ENCODE measurements at places on chromosomes 2 and 18.

- no peak for DNase-seq
Measured at GRCh38 chr18:80210312-80211083, 36.8 kb downstream of the PARD6G start.

DNA sequence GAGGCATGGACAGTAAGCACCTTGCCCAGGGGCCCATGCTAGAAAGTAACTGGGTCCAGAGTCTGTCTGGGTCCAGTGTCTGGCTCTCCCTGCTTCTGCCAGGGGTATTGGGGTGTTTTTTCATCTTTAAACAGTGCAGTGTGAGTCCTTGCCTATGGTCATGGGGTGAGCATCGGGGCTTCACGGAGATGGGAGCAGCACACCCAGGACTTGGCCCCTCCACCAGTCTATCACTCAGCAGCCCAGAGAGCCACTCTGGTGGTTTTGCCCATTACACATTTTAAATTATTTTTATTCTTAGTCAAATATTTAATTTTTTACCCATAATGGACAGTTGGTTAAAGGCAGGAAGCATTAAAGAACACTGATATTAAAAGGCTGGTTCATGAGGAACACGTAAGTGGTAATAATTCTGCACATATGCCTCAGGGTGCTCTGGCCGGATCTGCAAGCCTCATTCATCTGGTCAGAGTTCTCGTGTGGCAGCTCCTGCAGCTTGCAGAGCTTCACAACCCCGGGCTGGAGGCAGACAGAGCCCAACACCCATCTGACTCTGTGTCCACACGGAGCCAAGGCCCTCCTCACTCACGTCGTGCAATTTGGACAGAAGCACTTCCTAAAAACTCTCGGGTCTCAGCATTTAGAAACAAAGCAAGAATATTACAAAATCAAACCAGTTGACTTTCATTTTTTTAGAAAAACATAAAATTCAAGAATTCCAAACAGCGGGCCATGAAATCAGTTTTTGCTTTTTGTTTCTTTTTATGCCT, 204.1 kb downstream of the CTIF start:
- peak; percentile 61 for DNase-seq

DNA sequence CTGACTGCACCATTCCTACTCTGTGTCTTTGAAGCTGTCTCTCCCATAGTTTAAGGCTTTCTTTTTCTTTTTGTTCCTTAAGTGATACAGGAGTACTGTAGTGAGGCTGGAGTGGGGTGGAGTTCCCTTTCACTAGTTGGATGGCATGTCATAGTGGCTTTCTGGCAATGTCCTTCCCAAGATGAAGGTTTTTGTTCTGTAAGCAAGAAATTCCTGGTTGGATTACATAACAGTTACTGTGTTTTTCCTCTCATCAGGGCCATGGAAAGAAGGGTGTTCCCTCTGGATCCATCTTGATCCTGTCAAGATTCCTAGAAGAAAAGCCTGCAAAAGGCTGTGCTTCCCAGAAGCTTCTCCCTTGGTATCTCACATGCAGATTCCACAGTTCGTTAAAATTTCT, 84.2 kb downstream of the ACKR3 start:
- DNase-seq, result no peak

DNA sequence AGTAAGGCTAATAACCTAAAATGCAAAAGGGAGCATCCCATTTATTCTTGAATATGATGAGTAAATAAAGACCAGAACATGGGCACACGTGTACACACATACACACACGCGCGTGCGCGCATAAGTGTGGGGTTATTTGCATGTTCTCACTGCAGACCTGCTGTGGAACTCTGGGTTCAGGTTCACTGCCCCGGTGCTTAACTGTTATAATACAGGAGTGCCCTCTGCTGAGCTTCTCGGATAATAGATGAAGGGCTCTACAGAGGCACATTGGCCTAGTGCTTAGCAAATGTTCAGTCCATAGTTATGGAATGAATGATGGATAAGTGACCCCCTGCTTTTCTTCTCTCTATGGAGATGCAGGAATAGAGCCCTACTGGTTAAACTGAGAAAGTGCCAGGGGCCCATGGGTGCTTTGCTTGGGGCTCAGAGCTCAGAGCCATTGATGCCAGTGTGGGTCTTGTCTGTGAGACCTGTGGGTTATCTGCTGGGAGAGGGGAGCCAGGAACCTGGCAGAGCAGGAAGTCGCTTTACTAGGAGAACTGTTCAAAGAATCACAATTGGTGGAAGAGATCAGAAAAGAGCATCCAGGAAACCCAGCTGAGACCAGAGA, 3.6 kb upstream of the ARL4C start:
- peak; percentile 41 for DNase-seq

DNA sequence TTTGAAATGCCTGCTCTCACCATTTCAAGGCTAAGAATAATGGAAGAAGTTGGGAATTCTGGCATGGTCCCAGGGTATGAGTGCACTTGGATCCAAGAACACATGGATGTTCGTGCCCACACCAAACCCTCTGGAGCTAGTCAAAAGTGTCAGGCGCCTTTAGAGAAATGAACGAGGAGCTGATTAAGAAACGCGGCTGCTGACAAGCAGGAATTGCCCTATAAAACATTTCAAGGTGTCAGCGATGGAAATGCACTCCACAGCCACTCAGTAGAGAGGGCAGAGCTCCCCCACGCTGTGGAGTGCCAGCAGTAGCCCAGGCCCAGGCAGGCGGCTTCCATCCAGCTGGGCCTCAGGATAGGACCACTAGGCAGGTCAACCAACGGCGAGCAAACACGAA, 213.7 kb downstream of the TTC32 start:
- no peak for DNase-seq

DNA sequence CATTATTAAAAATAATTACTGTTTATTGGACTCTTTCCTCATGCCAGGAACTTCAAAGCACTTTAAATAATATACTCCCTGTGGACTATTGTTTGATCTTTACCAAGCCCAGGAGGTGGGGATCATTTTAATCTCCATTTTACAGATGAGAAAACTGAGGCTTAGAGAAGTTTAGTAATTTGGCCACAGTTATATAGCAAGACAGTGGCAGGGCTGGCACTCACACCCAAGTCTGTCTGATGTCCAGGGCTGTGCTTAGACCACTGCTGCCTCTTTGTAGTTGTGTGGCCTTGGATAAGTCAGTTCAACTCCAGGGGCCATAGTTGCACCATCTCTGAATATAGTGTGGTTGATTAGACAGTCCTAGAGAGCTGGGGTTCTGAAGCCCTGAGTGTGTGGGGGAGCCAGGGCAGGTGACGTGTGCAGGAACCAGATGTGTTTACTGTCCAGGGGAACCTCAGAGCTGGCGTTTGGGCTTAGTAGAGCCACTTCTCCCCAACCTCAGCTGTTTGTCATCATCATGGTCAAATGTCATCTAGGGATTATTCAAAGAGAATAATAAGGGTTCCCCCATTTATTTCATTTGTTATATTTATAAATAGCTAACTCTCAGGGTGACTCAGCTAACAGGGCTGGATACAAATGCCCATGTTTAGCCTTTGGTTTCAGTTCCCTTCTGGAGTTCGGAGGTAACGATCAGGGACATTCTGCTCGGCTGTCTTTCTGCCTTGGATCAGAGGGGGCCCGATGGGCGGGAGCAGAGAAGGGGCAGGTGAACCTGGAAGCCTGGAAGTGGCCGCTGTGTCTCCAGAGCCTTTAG, 68.0 kb downstream of the BOLA3 start:
- DNase-seq, result no peak

- DNase-seq, result no peak
Measured at GRCh38 chr2:201126308-201127151, 10.6 kb downstream of the CFLAR start.

DNA sequence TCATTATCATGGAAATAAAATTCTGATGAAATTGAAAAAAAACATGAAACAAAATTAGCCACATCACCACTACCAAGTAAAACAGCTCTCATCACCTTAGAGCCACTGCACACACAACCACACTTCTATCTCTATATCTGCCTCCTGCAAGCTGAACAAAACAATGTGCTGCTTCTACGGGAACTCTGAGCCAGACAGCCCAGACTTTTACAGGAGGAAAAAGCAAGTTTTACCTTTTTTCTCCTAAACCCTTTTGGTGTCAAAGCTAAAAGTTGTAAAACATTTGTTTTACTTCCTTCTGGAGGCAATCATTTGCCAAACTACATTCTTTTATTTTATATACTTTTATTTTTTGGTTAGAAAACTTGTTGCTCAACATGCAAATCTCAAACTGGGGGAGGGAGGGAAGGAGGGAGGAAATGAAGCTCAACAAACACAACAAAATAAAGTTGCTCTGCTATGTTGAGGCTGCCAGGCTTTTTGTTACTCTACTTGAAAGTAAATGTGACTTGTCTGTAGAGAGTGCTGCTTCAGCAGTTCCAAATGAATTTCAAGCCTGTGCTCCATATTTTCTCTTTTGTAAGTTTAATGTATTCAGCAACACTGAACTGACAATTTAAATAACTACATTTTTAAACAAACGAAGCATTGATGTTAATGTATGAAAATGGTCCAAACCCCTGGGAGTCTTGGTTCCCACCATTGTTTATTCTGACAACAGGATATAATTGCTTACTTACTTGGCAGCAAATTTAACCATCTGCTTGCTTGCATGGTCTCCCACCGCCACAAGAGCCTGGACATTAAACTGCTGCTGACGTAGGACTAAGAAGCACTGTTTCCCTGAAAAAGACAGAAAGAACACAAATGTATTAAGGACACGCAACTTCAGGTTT, 24.5 kb downstream of the DARS1 start:
- peak; percentile 46 for DNase-seq

- DNase-seq, result no peak
Measured at GRCh38 chr2:105755895-105756294, 11.2 kb downstream of the NCK2 start.

DNA sequence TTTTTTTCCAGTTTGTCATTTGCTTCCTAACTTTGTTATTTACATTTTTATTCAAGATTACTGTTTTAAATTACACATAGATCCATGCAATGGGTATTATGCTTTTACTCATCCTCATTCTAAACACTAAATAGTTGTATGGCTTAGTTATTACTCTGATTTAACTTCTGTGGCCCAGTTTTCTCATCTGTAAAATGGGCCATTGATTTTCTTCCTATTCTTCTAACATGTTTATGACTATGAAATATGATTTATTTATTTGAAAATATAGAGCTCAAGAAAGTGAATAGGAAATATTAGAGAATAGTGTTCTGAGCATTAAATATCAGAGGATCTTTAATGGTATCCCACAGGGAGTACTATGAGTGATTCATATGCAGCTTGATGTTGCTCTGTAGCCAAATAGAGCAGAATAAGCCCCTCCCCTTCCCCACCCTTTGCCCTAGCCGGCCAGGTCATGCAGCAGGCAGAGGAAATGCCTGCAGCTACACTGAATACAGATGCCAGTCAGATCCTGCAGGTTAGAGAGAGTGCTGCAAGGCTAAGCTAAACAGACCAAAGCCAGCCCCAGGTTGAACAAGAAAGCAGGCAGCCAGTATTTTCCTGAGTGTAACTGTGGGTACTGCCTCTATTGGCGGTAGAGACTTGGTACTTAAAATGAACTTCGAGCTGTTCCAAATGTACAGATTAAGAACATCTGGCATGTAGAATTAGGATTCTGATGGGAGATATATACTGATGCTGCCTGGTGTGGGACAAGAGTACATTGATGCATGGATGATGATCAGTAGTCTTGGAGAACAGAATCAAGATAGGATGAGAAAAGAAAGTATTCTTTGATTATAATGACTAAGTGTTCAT, 11.7 kb upstream of the ACYP2 start:
- no peak for DNase-seq

GRCh38 chr2:20391951-20392699, 41.5 kb upstream of the PUM2 start:
- no peak for DNase-seq

DNA sequence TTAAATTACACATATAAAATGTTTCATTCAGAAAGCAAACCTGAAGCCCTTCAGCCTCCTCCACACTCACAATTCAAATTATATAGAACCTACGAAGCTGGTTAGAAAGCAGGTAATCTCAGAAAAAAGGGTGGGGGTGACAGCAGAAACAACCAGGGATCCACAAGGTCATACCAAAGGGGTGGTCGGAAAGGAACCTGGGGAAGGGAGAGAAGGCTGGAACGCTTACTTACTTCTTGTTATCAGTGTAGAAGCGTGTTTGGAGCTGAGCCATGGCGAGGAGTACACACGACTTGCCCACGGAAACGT, 316 bp downstream of the WDR12 start:
- DNase-seq, result no peak

DNA sequence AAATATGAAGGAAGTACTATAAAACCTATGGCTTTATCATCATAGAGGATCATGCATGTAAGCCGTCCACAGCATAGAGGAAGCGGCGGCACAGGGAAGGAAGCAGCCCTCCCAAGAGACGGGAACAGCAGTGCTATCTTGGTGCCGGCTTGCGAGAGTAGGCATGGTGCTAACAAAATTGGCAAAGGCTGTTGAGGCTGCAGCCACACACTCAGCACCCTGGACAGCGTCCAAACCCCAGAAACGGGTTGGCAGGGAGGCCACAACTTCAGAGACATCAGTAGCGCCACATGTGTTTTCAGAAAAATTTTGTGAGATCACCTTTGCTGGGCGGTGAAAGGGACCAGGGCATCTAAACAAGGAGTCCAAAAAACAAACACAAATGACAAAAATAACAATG, 37.7 kb downstream of the NETO1 start:
- DNase-seq, result no peak

DNA sequence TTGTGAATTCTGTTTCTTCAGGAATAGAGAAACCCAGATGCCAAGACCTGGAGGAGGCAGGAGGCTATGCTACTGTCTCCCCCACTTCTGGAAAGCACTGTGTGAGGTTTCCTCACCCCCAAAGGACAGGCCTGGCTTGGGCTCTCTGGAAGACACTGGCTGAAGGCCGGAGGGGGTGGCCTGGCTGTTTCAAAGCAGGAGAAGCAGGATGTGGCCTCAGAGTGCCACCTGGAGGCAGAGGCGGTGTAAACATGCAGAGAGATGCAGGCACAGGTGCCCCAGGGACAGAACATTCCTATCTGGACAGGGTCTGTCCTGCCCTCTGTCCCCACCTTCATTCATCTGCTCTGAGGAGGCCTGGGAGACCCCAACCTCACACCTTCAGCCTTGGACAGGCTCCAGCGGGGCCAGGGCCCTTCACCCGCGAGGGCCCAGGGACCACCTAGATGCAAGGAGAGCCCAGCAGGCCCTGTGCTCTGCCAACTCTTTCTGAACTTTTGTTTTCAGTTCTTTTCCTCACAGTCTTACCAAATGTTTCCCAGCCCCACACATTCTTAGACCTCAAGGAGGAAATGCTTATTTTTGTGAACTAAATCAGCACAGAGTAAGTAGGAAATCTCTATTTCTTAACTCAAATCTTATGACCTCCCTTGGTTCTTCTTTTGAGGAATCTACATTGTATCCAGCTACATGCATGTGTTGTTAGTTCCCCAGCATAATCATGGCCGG, 79.2 kb downstream of the LONRF2 start:
- DNase-seq, result peak; percentile 70

DNA sequence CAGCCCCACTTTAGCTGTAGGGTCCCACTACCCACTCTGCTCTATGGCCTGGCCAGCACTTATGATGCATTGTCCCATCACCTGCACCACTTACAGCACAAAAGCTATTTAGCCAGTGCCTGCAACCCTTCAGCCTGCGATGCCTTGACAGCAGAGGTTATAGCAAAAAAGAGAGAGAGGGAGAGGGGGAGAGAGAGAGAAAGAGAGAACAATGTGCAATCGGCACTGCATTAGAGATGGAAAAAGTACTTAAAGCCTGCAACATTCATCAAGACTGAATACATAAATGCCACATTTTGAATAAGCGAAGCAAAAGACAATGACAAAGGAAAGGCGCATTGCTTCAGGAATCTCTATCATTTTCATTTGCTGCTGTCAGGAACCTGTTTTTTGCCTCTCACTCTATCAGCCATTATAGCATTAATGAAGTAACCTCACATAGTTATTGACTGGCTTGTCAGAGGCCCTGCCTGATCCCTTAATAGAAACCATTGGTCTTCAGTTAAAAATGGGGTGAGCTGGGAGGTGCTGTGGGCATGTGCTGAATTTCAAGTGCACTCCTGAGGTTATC, 833.1 kb downstream of the BCL11A start:
- no peak for DNase-seq

All from muscle of arm (tissue), 14 donors.